ENCODE measurements at places on chromosomes 6 and 20.
A peak's percentile ranks its signal among the peaks of the same experiment; 100 is the strongest.

GRCh38 chr6:28696682-28697081 is 171.0 kb downstream of the GPX5 start:
- DNase-seq: no peak
- H3K4me1 ChIP-seq: no peaks in the 10 kb centered on the region
- H3K27me3 ChIP-seq: peaks cover 17% of the 10 kb centered on the region
- no peaks in the 10 kb centered on the region for H3K36me3 ChIP-seq
- no peak overlapping the region for H3K27ac ChIP-seq

GRCh38 chr6:135883045-135883444 is 31.5 kb downstream of the PDE7B start:
- H3K27me3 ChIP-seq: peaks cover under 1% of the 10 kb centered on the region
- no peak overlapping the region for H3K4me3 ChIP-seq

- H3K4me1 ChIP-seq: peaks cover 80% of the 10 kb centered on the region
- H3K27ac ChIP-seq: no peak overlapping the region
- H3K4me3 ChIP-seq: no peak overlapping the region
- no peaks in the 10 kb centered on the region for H3K27me3 ChIP-seq
- DNase-seq: no peak
Measured at GRCh38 chr20:50516935-50517816, 7.0 kb downstream of the PTPN1 start.

DNA sequence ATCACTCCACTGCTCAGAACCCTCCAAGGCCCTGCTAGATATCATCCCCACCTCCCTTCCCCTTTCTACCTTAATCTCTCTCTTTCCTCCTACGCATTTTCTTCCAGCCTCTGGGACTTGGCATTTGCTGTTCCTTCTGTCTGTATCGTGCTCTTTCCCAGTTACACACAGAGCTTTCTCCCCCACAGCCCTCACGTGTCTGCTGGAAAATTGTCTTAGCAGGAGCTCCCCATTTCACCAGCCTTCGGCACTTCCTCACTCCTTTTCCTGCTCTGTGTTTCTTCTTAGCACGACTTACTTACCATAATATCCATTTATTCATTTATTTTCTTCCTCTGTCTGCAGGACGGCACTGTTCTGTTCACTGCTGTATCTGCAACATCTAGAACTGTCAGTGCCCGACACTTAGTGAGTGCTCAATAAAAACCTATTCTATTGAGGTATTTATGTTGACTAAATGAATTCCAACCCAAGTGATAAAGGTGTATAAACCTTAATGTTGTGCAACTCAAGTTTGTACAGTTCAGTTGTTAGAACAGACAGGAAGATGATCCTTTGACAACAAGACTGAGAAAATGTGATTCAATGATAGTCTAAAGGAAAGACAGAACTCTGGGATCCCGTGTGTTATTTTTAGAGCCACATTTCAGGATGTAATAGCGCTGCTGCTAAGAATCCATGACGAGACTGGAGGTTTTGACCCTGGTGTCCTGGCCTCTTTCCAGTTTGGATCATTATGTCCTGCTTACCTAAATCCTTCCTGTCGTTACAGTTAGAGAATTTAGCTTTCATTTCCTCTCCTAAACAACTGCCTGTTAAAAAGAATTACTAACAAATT is 170.1 kb upstream of the LAMP5 start:
- no peak overlapping the region for H3K4me3 ChIP-seq
- no peak overlapping the region for H3K27ac ChIP-seq
- no peak for DNase-seq

DNA sequence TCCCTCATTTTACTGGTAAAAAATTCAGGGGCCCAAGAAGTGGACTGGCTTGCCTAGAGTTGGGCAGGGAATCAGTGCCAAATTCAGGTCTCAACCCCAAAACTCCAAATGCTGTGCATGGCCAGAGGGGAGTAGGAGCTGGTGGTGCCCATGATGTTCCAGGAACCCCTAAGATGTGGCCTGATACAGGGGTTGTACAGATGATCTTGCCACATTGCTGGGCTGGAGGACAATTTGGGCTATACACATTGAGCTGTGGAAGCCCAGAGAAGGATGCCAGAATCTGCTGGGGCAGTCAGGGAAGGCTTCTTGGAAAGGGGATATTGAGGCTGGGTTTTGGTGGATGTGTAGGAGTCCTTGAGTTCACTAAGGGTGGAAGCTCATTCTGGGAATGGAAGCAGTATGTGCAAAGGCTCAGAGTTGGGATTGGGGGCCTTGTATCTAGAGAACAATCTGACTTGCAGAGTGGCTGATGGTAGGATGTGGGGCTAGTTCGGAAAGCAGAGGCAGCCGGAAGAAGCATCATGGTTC is 38.0 kb upstream of the APCDD1L start:
- no peak overlapping the region for H3K4me3 ChIP-seq
- no peak for DNase-seq
- no peak overlapping the region for H3K27ac ChIP-seq
- no peaks in the 10 kb centered on the region for H3K4me1 ChIP-seq

DNA sequence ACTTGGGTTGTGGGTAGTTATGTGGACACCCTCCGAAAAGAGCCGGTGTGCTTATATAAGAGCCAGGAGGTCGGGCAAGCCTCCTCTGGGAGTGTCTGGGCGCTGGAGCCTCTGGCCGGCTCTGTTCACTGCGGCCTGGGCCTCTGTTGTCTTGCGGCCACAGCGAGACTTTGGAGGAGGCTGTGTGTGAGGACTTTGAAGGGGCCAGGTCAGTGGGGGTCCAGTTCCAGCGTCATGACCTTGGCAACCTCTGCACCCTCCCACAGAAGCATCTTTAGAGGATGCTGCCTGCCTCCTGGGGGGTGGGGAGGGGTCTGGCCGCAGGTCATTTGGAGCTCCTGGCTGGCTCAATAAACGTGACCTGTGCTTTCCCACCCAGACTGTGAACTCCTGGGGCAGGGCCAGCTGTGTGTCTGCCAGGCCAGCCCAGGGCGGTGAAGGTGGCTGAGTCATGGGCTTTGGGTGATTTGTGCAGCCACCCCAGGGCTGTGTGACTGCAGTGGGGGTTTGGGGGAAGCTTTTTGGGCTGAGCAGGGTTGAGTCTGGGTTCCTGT is 1.2 kb downstream of the TCEA2 start:
- no peaks in the 10 kb centered on the region for H3K36me3 ChIP-seq
- H3K27me3 ChIP-seq: no peaks in the 10 kb centered on the region
- H3K27ac ChIP-seq: no peak overlapping the region

- H3K27ac ChIP-seq: no peak overlapping the region
- H3K27me3 ChIP-seq: no peaks in the 10 kb centered on the region
- H3K4me3 ChIP-seq: no peak overlapping the region
- DNase-seq: no peak
Measured at GRCh38 chr6:110358553-110359160, 508 bp upstream of the METTL24 start.

GRCh38 chr20:31923388-31924331 is 28.2 kb downstream of the PDRG1 start:
- no peak for DNase-seq
- no peaks in the 10 kb centered on the region for H3K36me3 ChIP-seq
- H3K27me3 ChIP-seq: peaks cover 2% of the 10 kb centered on the region
- no peak overlapping the region for H3K4me3 ChIP-seq
- H3K27ac ChIP-seq: no peak overlapping the region

- peak; percentile 84 for DNase-seq
- H3K4me1 ChIP-seq: peaks cover 5% of the 10 kb centered on the region
- H3K36me3 ChIP-seq: no peaks in the 10 kb centered on the region
- H3K4me3 ChIP-seq: no peak overlapping the region
- no peaks in the 10 kb centered on the region for H3K27me3 ChIP-seq
Measured at GRCh38 chr6:149834513-149835481, 29.4 kb downstream of the LRP11 start.

DNA sequence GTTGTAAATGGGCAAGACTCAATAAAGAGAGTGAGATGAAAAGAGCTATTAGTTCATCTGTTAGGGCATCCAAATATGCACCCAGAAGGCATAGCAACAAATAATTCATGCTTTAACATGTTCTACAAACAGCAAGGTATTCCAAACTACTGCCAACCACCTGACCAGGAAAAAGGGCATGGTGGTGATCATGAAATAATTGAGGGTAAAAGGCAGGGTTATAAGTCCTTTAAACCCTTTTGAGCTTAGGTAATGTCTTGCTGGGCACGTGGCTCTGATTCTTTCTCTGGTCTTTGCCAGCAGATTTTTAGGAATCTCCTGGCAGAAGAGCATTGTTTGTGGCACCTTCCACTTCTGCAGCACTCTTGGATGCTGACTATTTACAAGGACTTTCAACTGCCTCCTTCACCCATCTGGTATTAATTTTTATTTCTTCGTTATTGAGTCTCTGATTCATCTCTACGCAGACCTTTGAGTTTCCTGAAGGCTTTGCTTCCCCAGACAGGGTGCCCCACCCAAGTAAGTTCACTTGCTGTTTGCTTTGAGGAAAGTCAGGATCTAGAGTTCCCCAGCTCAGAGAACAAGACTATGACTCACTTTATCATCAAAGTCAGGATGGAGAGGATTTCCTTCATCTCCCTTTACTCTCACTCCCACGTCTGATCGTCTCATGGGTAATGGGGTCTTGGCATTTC is 83.4 kb upstream of the NEDD9 start:
- no peak overlapping the region for H3K27ac ChIP-seq
- no peak overlapping the region for H3K4me3 ChIP-seq
- H3K4me1 ChIP-seq: no peaks in the 10 kb centered on the region
- no peaks in the 10 kb centered on the region for H3K36me3 ChIP-seq
- H3K27me3 ChIP-seq: no peaks in the 10 kb centered on the region
- DNase-seq: no peak

DNA sequence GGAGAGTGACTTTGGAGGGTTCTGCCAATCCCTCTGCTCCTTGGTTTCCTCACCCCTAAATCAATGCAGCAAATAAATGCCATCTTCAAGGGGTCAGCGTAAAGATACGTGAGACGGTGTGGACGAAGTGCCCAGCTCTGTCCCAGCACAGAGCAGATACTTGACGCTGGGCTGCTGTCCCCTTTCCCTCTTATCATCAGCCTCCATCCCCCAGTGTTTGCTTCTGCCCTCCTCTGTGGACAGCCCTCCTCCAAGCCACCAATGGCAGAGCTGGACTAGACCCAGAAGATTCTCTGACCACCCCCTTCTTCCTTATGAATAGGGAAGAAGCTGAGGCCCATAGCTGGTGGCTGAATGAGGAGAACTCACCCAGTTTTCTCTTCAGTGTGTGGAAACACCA is 17.7 kb upstream of the PI16 start:
- H3K4me1 ChIP-seq: no peaks in the 10 kb centered on the region
- no peaks in the 10 kb centered on the region for H3K36me3 ChIP-seq
- H3K27me3 ChIP-seq: no peaks in the 10 kb centered on the region
- no peak for DNase-seq
- no peak overlapping the region for H3K27ac ChIP-seq
- no peak overlapping the region for H3K4me3 ChIP-seq

DNA sequence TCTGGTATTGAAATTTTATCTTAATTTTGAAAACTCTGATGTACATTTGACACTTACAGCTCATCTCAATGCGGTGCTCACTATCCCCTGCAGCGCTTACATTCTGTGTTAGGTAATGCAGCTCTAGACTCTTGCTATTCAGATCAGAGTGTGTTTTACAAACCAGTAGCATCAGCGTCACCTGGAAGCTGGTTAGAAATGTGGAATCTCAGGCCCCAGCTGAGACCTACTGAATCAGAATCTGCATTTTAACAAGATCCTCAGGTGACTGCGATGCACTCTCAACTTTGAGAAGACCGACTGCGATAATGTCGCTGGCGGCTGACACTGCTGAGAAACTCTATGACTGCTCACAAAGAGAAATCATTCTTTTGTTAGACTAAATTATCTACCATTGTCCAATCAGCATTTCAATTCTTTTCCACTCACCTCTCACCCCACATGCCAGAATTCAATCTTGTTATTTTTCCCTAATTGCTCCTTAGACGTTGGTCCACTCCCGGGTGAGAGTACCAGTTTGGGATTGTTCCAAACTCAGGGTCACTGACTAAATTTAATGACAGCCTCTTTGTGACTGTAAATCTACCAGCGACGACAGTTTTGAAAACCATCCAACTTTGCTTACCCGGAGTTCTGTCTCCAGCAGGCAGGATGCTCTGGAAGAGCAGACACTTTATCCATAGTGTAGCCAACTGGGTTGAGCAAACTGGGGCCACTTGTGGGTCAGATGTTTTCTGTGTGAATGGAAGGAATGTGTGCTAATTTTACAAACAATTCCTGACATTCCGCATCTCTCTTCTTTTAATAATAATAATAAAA is 140.1 kb upstream of the BTBD3 start:
- no peaks in the 10 kb centered on the region for H3K27me3 ChIP-seq
- no peak overlapping the region for H3K27ac ChIP-seq
- DNase-seq: no peak

- no peak overlapping the region for H3K4me3 ChIP-seq
- H3K27ac ChIP-seq: no peak overlapping the region
- no peaks in the 10 kb centered on the region for H3K27me3 ChIP-seq
- H3K4me1 ChIP-seq: no peaks in the 10 kb centered on the region
- H3K36me3 ChIP-seq: peaks cover 31% of the 10 kb centered on the region
Measured at GRCh38 chr20:60365064-60365666, 406.9 kb downstream of the CDH26 start.

GRCh38 chr6:45483021-45483420 is 105.3 kb upstream of the SUPT3H start:
- peaks cover 15% of the 10 kb centered on the region for H3K36me3 ChIP-seq
- no peak overlapping the region for H3K4me3 ChIP-seq

DNA sequence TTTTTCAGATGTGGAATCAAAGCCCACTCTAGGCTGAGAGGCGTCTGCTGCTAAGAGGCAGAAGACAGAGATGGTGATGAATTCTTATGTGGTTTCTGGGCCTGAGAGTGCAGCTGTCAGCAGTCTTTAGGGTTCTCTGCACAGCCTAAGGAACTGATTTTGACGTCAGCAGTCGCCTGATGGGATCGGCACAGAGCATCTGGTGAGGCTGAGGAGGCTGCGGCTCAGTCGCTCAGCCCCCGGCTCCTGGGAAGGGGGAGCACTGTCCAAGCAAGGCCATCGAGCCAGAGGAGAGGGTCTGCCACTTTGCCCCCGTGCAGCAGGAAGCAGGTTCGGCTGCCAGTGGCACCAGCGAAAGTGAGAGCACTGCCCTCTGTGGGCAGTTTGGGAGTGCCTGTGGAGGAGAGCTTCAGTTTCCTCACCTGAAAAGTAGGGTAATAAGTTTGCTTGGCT is 92.5 kb downstream of the TCP11 start:
- peak; percentile 63 for DNase-seq
- H3K27ac ChIP-seq: peak overlapping the region; percentile 78
- no peak overlapping the region for H3K4me3 ChIP-seq
- peaks cover 77% of the 10 kb centered on the region for H3K4me1 ChIP-seq
- H3K36me3 ChIP-seq: peaks cover 3% of the 10 kb centered on the region

- no peak for DNase-seq
- no peak overlapping the region for H3K27ac ChIP-seq
- H3K4me3 ChIP-seq: no peak overlapping the region
- peaks cover 29% of the 10 kb centered on the region for H3K27me3 ChIP-seq
- H3K36me3 ChIP-seq: no peaks in the 10 kb centered on the region
Measured at GRCh38 chr20:59813948-59814839, 119.2 kb downstream of the SYCP2 start.

- H3K36me3 ChIP-seq: no peaks in the 10 kb centered on the region
- H3K27me3 ChIP-seq: no peaks in the 10 kb centered on the region
- no peak overlapping the region for H3K27ac ChIP-seq
Measured at GRCh38 chr6:105569706-105570105, 166.8 kb upstream of the PREP start.

- peak overlapping the region; percentile 61 for H3K4me3 ChIP-seq
- peak overlapping the region; percentile 28 for H3K27ac ChIP-seq
- H3K4me1 ChIP-seq: peaks cover 38% of the 10 kb centered on the region
Measured at GRCh38 chr6:13485923-13486562, 1.4 kb downstream of the GFOD1 start.

GRCh38 chr20:6492271-6493055 is 275.0 kb upstream of the BMP2 start:
- no peak overlapping the region for H3K27ac ChIP-seq
- DNase-seq: no peak
- no peaks in the 10 kb centered on the region for H3K27me3 ChIP-seq
- H3K4me1 ChIP-seq: no peaks in the 10 kb centered on the region
- no peak overlapping the region for H3K4me3 ChIP-seq

Measured in DND-41 (cell line).